Prostate gland (tissue), 2 donors: ENCODE measurements at places on chromosomes 13 and 19.
A peak's percentile ranks its signal among the peaks of the same experiment; 100 is the strongest.

DNA sequence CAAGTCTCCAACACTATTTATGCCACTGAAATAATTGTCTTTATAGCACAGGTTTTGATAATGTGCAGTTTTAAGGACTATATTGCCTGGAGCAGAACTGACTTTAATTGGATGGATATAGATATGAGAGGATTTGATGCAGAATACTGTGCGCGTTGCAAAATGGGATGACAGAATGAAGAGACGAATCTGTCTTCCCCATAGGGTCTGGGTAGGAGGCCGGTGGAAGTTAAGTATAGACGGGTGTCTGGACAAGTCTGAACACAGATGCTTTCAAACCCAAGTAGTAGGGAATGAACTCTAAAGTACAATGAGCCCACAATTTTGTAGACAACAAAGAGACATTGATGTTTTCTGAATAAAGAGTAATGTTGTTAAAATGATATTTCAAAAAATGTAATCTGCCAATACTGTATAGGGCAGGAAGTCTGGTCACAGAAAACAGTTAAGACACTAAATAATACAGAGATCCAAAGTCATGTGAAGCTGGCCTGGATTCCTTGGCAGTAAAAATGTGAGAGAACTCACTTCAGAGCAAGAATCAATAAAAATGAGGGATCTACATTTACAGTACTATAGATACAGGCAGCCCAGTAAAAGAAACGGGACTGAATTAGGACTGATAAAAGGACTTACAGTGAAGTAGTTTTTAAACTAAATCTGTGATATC lies 125.5 kb downstream of the ENOX1 start:
- DNase-seq: no peak

- DNase-seq: no peak
Observed at GRCh38 chr13:108855737-108856387, 226.5 kb downstream of the MYO16 start.

DNA sequence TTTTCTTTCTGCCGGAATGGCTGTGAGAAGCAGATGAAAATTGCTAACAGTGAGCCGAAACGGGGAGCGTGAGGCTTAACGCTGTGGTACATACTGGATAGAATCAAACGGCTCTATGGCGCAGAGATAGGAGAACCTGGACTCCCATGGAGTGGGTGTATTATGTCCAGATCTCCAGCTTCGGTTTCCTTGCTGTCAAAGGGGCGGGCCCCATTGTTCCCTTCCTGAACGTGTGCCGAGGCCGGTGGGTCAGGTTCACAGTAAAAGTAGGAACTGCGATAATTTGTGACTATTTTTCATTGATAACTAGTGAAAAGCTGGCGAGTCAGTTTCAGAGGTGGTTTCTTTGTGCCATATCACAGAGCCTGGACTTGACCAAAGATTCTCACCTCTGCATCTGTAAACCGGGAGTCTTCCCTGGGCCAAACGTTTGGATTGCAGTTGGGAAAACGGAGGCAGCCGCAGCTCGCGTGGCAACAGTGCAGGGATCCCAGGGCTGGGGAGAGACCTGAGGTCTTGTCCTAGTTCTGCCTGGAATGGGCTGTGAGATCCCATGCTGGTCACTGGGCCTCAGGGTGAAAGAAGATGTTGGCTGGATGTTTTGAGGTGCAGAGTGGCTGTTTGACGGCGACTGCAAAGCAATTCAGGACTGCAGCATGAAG lies 752 bp downstream of the RPL18A start:
- DNase-seq: no peak

DNA sequence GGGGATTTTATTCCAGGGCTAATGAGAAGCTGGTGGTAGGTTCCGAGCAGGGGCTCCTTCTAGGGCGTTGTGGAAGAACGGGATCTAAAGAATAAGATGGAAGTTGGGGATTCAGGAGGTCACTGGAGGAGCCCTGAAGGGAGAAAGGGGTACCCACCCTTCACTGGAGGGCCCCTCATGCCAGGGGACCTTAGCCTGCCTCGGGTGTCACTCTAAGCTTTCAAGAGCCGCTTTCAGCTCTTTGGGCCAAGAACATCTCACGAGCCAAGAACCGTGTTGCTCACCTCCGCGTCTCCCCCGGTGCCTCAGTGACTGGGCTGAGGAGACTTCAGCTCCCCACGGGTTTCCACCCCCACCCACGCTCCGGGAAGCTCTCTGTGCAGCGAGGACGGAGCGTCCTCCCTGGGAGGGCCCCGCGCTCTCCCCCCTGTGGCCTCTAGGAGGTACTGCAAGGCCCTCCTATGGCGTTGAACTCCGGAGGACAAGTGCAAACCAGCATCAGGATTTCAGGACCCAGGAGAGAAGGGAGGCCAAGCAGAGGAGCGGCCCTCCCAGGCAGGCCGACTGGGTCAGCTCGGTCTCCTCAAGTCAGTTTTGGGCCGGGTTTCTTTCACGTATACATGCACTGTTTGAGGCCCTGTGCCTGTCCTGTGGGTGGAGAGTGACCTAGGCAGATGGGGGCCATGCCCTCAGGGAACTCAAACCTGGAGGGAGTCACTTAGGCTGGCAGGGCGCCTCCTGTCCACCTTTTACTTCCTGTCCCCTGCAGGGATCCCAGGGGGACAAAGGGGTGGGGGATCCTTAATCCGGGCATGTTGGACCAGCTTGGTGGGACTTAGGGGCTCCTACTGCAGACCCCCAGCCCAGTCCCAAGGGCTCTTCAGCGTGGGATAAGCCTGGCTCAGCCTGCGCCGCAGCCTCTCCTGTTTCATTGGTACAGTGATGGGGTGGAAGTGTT lies 5.1 kb upstream of the KRTDAP start:
- peak; percentile 32 for DNase-seq

GRCh38 chr13:107753291-107753690 lies 462.0 kb downstream of the LIG4 start:
- DNase-seq: no peak

DNA sequence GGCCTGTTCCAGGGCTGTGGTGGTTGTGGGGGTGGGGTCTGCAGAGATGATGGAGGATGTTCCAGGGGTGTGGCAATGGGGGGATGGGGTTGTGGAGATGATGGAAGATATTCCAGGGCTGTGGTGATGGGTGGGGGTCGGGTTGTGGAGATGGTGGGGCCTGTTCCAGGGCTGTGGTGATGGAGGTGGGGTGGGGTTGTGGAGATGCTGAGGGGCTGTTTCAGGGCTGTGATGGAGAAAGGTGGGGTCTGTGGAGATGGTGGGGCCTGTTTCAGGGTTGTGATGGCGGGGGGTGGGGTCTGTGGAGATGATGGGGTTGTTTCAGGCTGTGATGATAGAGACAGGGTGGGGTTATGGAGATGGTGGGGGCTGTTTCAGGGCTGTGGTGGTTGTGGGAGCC lies 62.0 kb downstream of the TEX29 start:
- DNase-seq: no peak

DNA sequence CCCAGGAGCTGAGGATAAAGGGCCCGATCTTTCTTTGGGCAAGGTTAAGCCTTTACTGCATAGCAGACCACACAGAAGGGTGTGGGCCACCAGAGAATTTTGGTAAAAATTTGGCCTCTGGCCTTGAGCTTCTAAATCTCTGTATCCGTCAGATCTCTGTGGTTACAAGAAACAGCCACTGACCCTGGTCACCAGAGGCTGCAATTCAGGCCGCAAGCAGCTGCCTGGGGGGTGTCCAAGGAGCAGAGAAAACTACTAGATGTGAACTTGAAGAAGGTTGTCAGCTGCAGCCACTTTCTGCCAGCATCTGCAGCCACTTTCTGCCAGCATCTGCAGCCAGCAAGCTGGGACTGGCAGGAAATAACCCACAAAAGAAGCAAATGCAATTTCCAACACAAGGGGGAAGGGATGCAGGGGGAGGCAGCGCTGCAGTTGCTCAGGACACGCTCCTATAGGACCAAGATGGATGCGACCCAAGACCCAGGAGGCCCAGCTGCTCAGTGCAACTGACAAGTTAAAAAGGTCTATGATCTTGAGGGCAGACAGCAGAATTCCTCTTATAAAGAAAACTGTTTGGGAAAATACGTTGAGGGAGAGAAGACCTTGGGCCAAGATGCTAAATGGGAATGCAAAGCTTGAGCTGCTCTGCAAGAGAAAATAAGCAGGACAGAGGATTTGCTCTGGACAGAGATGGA lies 8.4 kb upstream of the CEACAM19 start:
- no peak for DNase-seq

DNA sequence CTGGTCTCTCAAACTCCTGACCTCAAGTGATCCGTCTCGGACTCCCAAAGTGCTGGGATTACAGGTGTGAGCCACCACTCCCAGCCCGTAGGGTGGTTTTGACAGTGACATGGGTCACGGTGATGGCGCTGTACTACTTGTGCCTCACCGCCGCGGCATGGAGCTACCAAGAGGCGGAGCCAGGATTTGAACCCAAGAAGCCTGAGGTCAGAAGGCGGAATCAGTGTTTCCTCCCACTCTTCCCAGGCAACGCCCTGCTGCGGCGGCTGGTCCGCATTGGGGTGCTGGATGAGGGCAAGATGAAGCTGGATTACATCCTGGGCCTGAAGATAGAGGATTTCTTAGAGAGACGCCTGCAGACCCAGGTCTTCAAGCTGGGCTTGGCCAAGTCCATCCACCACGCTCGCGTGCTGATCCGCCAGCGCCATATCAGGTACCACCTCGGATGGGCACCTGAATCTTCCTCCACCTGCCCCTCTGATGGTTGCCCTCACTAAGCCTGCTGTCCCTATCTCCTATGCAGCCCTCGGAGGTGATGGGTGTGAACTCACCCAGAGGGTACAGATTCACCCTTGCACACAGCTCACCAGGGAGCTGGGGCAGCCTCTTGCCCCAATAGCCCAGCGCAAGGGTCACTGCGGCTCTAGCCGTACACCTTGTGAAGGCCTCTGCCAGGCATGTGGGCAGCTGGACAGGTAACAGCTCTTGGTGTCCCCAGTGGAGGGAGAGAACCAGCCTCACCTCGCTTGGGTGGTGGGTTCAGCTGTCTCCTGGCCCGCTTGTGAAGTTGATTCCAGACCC lies 5.6 kb downstream of the RPS9 start:
- no peak for DNase-seq

- no peak for DNase-seq
Observed at GRCh38 chr19:38812009-38812840, 520 bp downstream of the LGALS4 start.

DNA sequence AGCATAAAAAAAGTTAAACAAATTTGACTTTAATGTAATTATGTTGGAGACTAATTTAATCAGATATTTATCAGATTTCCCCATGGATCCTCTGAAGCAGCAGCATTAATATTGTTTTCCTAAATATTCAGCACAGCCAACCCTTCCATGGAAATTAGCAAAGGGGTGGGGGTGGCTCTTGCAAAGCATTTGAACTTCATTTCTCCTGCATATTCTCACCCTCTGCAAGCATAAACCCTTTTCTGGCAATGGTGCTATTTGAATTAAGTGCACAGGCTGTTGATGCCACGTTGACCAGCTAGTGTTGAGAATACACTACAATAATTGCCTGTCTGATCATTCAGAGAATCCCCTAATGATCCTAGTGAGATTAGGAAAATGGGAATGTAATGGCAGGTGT lies 488.1 kb upstream of the KLF12 start:
- DNase-seq: no peak

GRCh38 chr13:114001331-114002008 lies 27.6 kb upstream of the C13orf46 start:
- DNase-seq: no peak
